ENCODE measurements at places on chromosomes 5 and 9.

- no peak for DNase-seq
These were observed 722.8 kb upstream of the GRAMD2B start for GRCh38 chr5:125700380-125700861.

- peak; percentile 17 for DNase-seq
These were observed 3.4 kb upstream of the F12 start for GRCh38 chr5:177412603-177413233.

- DNase-seq, result no peak
These were observed 28.7 kb downstream of the DMRT3 start for GRCh38 chr9:1005043-1005667.

GRCh38 chr9:130636648-130637020, 27.8 kb upstream of the PRDM12 start:
- DNase-seq, result no peak

DNA sequence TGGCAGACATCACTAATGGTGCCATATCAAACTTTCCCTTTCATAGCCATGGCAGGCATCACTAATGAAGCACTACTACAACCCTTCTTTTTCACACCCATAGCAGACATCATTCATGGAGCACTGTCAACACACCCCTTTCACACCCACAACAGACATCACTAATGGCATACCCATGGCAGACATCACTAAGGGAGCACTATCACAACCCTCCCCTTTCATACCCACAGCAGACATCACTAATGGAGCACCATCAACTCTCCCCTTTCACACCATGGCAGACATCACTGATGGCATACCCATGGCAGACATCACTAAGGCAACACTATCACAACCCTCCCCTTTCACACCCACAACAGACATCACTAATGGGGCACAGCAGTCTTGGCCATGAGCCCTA, 33.7 kb downstream of the LAMC3 start:
- DNase-seq, result no peak

- no peak for DNase-seq
These were observed 226.2 kb downstream of the ATPSCKMT start for GRCh38 chr5:10023494-10023893.

GRCh38 chr5:23223846-23224245, 283.6 kb upstream of the PRDM9 start:
- DNase-seq, result no peak

- no peak for DNase-seq
These were observed 242.1 kb downstream of the HCN1 start for GRCh38 chr5:45454114-45454513.

DNA sequence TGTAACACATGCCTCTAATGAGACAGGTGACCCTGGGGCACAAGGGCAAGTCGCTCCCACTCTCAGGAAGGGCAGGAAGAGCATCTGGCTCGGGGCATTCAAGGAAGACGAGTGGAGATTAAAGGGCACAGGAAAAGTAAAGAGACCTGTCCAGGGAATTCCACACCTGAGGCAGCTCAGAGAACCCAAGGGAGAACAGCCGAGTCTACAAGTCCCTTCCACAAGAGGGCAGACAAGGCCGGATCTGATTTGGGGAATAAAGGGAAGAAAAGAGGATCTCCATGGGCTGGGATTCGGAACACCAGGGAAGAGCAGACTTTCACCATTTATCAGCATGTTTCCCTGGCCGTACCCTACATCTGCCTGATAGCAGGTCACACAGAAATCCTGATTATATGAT, 28.1 kb downstream of the GPX3 start:
- DNase-seq, result no peak

DNA sequence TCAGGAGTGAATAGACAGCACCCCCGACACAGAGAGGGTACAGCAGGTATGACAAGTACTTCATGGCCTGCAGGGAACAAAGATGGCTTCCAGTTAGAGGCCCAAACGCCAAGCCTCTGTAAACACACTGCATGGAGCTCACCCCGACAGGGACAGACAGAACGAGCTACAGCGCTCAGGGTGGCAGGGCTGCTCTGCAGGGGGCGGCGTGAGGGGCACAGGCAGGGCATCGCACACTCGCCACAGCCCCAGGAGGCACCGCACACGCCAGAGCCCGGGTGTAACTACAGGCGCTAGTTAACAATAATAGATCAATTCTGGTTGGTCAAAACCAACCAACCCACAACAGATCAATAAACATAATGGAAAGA, 21.1 kb downstream of the CLPTM1L start:
- DNase-seq, result no peak

GRCh38 chr9:96686638-96687335, 31.7 kb upstream of the PRXL2C start:
- peak; percentile 70 for DNase-seq

- no peak for DNase-seq
These were observed 2.7 kb downstream of the PTGDS start for GRCh38 chr9:136979769-136980587.

- DNase-seq, result no peak
These were observed 111.8 kb downstream of the CARTPT start for GRCh38 chr5:71830681-71831539.

GRCh38 chr9:6805532-6805931, 47.8 kb downstream of the KDM4C start:
- DNase-seq, result no peak

GRCh38 chr5:53130266-53130665, 20.7 kb upstream of the MOCS2 start:
- no peak for DNase-seq

GRCh38 chr9:137053944-137054931, at the start of gene ENTPD2:
Gene ENTPD2 (minus strand): TSS chr9:137054061. CDS start chr9:137053997, 64 bp downstream.
- peak; percentile 62 for DNase-seq

- no peak for DNase-seq
These were observed 117.5 kb upstream of the FSTL4 start for GRCh38 chr5:133729800-133730199.

DNA sequence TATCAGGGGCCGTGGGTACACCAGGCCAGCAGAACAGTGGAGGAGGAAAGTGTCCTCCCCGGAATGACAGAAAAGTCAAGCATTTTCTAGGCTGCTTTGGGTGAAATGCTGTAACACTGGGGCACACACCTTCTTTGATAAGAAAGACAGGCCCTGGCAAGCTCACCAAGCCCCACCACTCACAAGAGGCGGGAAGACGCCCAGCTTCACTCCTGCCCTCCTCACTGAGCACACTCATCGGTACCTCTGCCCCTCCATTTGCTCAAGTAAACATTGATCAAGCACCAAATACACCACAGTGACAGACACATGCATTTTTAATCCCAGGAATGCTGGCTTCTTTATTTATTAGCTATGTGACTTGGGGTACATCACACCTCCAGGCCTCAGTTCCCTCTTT, 43.1 kb downstream of the B4GALT1 start:
- no peak for DNase-seq

DNA sequence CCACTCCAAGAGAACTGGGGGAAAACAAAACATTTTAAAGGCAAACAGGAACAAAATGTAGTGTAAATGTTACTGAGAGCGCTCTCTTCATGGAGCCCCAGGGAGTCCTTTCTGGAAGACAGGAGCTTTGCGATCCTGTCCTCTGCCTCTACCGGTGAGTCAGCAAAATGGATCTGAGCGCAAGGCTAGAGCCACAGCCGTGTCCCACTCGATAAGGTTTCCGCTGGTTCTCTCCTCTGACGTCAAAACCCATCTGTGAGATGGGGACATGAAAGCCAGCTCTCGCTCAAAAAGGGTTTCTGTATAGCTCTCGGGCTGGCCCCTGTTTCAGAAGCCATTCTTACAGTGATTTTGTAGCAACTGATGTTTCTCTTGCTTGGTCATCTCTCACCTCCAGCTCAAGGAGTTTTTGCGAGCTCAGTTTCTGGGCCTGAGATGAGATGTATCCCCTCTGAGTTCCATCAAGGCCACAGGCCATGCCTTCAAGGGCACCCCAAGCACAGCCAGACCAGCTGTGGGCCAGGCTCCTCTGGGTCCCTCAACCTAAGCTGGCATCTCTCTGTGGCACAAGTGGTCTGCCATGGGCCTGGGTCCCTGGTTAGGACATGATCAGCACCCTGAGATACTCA, 101.6 kb downstream of the FSTL4 start:
- no peak for DNase-seq

DNA sequence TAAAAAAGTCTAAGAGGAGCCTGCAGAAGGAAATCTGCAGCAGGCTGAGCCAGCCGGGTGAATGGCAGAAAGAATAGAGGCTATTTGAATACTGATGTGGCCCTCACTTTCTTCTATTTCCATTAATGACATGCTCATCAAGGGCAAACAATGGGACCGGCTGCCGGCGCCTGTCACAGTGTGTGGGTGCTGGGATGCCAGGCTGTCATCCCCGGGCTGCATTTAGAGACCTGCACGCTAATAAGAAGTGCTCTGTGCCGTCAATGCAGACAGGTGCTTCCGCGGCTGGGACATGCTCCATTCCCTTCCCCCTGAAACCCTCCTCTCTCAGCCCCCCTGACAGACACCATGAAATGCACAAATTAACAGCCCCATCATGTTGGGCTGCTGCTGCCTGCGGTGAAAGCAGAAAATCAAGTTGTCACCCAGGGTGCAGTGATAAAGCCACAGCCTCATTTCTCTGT, 217.7 kb upstream of the TBCA start:
- DNase-seq, result no peak

GRCh38 chr5:39569857-39570256, 145.1 kb upstream of the DAB2 start:
- no peak for DNase-seq

GRCh38 chr9:86940774-86941173, 6.5 kb downstream of the GAS1 start:
- DNase-seq, result no peak

- peak; percentile 51 for DNase-seq
These were observed 89.5 kb downstream of the ESM1 start for GRCh38 chr5:54895816-54896341.

DNA sequence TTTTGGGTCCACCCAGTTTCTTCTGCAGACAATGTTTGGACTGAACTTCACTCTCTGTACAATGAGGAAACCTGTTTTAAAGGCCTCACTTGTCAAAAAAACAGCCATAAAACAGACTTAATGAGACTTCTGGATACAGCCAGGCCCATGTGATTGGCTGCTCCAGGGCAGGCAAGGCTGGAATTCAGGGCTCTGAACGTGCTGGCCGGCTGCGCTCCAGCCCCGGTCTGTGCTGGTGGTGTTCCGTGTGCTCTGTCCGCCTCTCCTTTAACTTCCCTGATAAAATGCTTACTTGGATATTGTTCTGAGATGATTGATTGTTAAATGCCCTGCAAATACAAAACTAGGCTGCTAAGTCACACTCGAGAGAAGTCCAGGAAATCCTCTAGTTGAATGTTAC, 131.2 kb upstream of the KLF4 start:
- DNase-seq, result no peak

DNA sequence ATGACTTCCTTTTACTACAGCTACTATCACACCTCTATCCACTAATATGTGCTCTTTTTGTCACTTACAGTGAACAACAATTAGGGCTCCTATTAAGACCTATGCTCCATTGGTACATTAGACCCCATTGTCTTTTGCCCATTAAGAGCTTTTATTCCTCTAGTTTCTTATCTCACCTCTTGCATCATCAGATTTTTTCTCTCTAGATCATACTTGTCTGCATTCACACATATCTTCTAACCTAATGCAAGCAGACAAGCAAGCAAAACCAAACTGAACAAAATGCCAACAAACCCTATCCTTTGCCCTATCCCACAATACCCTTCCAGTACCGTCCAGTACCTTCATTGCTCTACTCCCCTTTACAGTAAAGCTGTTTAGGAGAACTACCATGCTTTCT, 10.1 kb upstream of the RBM27 start:
- DNase-seq, result no peak

DNA sequence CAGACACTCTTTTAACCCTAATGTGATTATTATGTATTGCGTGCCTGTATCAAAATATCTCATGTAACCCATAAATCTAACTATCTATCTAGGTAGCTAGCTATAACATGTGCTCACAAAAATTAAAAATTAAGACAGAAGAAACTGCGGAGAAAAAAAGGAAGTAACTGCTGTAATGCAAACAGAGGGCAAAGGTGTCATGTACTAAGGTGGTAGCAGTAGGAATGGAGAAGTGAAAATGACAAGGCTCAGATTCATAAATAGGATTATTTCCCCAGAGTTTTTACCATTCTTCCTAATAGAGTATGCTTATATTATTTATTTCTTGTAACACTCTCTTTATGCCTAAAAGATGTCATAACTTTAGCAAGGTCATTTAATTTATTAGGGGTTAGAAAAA, 1527.5 kb upstream of the C9orf72 start:
- DNase-seq, result no peak

DNA sequence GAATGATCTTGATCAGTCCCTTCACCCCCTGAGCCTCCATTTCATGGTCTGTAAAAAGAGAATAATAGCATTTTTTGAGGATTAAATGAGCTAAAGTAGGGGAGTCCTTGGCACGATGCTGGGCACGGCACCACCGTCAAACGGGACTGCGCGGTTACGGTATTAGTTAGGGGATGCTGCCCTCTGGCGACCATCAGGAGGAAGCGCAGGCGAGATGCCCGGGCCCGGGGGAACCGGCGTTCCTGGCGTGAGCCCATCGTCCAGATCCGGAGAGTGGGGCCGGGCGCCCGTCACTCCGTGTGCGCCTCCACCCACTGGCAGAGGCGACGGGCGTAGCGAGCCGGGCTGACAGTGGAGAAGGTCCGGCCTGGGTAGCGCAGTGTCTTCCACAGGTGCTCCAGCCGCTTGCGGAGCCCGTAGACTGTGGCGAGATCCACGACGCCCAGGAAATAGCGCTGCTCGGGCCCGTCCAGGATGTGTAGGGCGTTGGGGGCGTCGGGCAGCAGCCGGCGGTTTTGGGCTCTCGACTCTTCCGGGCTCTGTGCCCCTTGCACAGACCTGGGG, 4.8 kb upstream of the ST6GALNAC4 start:
- peak; percentile 81 for DNase-seq

GRCh38 chr9:129166623-129167557, 11.2 kb downstream of the IER5L start:
- no peak for DNase-seq

GRCh38 chr5:131747180-131748105, 49.4 kb downstream of the FNIP1 start:
- DNase-seq, result no peak

GRCh38 chr5:135391869-135392255, 7.2 kb downstream of the MACROH2A1 start:
- DNase-seq, result no peak

DNA sequence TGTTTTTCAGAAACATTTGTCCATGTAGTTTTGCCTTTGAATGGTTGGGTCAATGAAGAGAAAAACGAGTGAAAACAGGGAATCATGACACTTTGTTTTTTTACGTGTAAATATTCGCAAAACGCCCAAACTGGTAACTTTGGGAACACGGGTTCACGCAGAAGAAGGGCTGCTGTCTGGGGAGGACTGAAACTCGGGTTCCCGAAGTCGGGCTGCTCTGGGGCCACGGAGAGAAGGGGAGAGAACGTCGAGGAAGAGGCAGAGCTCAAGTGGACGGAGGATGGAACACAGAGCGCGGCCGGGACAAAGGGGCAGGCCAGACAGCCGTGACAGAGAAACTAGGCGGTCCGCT, 478 bp upstream of the SETD9 start:
- no peak for DNase-seq

DNA sequence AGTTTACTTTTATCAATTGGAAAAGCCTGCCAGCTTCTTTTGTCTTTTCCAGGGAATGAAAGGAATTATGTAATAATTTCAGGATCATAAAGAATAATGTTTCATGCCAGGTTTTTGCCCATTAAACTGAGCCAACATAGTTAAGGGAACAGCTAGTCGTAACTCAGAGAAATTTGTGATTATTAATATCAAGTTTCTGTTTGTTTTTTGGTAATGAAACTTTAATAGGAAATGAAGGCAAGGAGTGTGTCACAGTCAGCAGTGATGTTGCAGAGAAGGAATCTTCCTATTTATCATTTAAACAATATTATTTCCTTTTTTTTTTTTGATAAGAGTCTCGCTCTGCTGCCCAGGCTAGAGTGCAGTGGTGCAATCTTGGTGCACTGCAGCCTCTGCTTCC, 10.7 kb downstream of the NFIL3 start:
- no peak for DNase-seq
